ENCODE measurements at places on chromosomes 11 and 22. TPM values are rescaled to one million over a fixed set of nuclear protein-coding genes. Genes with fewer than 3 reads are reported as not detected.

ZPR1 gene
- 55.8 TPM for total RNA-seq

ANO5 gene
- total RNA-seq: 22.0 TPM

FGF19 gene
- not detected for total RNA-seq

BATF2 gene
- total RNA-seq: not detected

POU2AF3 gene
- total RNA-seq: 0.41 TPM

POLR2L gene
- total RNA-seq: 17.5 TPM

GPR137 gene
- total RNA-seq: 9.8 TPM

FXYD2 gene
- 0.82 TPM for total RNA-seq

OR52I2 gene
- not detected for total RNA-seq

LIPT2 gene
- total RNA-seq: 2.9 TPM

MAPK8IP2 gene
- 60.3 TPM for total RNA-seq

DNA sequence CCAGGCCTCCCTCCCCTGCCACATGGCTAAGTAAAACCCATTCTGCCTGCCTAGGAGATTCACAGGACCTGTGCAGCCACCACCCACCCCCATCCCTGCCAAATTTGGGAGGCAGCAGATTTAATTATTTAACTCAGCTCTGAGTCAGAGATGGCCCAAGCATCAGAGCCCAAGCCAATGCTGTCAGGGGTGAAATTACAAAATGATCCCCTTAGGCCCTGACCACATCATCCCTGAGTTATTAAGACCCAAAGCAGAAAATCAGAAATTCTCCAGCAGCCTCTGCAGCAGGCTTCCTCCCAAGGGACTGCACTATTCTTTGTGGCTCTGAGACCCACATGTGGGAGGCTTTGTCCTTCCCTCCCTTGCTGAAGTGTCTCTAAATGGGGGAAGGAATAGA lies 52.8 kb upstream of the RRAS2 start:
- no peak for DNase-seq

DNA sequence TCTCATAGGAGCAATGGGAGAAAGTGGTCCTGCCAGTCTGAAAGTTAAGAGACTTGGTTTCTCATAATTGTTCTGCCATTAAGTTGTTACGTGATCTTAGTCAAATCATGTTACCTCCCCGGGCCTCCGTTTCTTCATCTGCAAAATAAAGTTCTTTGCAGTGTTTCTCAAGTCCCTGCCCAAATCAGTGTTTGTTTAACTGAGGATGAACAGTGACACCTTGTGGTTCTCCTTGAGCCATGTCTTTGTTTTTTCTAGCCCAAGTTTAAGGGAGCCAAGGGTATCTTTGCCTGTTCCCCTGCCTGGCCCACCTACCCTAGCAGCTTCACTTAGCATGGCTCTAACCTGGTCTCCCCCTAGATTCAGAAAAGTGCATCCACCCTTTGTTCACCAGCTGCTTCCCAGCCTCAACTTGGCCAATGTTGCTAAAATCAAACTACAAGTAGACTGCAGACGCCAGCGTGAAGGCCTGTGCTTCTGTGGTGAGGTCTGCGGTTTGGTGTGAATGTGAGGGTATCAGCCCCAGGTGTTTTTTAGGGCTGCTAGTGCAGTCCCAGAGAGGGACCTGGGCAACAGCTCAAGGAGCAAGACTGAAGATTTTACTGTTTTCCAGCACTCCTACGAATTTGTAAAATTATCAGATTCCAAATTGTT lies 35.5 kb downstream of the FZD4 start:
- DNase-seq: peak; percentile 36

GRCh38 chr11:33953289-33953688 lies 61.4 kb upstream of the LMO2 start:
- DNase-seq: no peak

DNA sequence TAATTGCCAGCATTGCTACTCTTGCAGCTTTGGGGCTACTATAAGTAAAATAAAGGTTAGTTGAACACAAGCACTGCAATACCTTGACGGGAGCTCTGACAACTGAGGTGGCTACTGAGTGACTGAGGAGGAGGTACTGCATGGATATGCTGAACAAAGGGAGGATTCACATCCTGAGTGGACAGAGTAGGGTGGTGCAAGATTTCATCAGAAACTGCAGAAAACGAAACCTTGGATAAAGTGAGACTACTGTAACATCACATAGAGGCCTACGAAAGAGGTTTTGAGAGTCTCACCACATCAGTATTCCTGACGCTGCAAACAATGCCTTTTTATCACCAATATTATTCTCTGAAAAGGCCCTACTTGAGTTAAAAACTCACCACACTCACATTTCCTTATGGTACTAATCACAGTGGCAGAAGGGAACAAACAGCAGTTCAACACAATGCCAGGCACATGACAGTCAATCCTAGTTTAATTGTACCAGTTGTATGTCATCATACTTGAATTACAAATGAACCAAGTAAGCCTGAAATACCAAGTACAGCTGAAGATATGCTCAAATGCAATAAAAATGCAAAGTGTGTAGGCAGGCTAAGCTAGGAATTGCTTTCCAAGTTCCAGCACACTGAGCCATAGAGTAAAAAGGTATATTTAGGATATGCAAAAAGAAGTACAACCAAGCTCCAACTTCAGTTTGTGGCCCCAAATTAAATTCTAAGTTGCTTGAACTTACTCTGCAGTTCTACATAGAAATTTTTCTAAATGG lies 4.0 kb upstream of the GPR83 start:
- no peak for DNase-seq

DNA sequence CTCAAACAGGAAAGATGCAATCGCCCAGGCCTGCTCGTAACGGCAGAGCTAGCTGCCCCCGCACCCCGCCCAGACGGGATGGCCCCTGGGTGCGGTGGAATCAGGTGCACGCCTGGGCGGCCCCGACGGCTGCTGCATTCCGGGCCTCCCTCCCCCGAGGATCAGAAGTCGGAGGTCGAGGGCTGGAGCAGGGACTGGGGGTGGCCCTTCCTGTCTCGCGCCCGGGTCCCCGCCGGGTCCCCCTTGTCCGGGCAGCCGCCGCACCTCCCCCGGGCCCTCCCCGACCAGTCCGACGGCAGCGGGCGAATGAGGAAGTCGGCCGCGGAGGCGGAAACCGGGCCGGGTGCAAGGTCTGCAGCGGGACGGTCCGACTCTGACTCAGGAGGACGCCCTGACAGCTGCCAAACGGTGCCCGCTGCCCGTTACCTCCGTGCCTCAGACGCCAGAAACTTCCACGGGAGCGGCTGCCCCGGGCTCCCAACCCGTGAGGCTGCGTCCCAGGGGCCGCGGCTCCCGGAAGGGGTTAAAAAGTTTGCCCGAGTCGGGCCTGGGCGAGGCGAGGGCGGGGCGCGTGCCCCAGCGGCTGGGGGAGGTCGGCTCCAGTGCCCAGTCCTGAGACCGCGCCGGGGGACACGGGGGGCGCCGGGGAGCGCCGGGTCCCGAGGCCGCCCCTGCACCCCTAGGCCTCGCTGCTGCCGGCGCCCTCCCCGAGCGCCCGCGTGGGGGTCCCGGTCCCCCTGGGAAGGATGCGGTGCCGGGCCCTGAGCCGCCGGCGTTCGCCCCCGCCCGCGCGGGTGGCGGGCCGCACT lies 663 bp downstream of the MYH9 start:
- DNase-seq: no peak

GRCh38 chr11:69440876-69441275 lies 40.6 kb upstream of the LINC01488 start:
- DNase-seq: no peak

- DNase-seq: no peak
Observed at GRCh38 chr11:350723-351255, 18.5 kb upstream of the B4GALNT4 start.

DNA sequence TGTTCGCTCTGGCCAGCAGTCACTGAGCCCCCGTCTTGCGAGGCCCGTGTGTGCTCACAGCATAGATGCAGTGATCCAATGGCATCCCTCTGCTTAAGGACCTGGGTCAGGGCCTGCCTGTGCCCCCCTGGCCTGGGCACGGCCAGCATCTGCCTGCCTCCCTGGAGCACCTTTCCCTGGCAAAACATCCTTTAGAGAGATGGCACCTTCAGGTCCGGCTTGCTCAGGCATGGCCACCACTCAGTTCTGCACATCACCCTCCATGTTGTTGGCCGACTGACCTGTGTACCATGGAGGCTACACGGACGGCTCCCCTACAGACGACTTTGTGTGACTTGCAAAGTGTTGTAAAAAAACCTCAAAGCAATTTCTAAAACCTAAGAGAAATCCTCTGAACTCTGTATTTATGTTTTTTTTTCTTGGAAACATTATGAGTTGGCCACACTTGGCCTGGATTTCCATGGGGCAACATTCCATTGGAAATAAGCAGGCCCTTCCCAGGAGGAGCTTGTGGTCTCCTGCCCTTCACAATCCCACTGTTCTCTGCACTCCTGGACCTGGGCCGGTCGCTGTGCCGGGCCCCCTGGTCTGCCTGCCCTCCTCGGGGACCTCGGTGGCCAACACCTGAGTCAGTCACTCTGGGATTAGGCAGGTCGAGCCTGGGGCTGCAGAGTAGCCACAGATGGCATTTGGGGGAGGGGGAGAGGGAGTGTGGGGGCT lies 592.4 kb downstream of the TBC1D22A start:
- DNase-seq: no peak

DNA sequence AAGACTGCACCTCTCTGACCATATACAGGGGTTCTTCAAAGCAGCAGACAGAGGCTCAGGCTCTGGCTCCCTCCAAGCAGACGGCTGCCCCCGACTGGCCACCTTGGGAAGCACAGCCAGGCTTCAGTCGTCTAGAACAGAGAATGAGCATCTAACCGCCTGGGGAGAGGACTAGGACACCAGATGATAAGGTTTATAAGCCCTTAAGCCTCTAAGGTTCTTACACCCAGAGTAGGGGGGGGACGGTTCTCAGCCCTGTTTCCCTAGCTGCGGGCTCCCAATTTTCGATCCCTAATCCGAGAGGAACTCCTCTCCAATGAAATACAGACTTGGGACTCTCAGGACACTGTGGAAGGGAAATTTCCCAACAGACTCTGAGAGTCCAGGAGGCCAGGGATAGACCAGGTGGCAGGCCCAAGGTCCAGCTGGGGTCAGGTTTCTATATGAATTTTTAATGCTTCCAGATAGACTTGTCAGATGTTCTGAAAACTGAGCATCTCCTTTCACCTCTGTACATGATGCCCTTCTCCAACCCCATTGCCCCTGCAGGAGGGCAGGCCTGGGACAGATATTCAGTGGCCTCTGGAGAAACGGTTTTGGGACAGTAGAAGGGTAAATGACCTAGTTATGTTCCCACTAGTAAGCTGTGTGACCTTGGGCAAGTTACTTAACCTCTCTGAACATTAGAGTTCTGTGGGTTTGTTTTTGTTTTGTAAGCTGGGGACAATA lies 20.2 kb downstream of the RTN4RL2 start:
- peak; percentile 67 for DNase-seq

- DNase-seq: no peak
Observed at GRCh38 chr22:48204296-48204695, 1441.8 kb downstream of the TBC1D22A start.

- no peak for DNase-seq
Observed at GRCh38 chr11:32464078-32464477, 28.7 kb upstream of the WT1 start.

- peak; percentile 25 for DNase-seq
Observed at GRCh38 chr11:96054870-96055705, 131.2 kb upstream of the MTMR2 start.

DNA sequence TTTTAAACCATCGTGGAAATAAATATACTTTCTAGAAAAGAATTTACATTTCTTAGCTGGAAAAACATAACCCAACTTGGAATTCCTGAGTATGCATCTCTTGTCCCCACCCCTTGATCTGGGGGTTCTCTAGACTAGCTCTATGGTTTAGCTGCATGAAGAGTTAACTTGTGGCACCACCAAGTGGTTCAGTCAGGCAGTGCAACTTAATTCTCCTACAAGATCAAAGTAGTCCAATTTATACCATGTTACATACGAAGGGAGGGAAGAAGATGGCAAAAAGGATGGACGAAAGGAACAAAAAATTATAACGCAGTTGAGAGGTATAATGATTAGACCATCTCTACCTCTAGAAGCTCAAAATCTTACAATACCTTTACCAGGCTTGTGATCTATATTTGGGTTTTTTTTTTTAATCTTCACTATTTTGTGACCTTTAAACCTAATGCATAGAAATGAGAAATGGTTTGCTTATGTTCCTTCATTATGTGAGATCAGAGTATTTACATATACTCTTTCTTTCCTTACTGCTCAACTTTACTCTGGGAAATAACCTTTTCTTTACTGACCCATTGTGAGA lies 28.5 kb upstream of the ALKBH3 start:
- DNase-seq: no peak

DNA sequence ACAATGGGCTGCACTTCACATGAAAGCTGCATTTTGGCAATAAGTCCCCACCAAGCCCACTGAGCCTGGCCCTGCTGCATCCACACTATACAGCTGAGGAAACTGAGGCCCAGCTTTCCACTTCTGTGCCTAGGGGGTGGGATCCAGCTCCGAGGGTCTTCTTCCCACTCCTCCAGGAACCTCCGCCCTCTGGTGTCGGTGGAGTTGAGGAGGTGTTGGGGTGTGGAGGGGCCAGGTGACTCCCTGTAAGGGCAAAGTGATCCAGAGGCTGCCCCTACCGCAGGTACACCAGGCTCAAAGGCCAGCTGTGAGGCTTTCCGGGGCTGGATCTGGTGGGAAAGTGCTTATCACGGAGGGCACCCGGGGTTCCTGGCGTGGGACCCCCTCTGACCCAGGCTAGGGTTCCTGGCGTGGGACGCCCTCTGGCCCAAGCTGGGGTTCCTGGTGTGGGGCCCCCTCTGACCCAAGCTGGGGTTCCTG lies 125.0 kb downstream of the KCNQ1 start:
- no peak for DNase-seq

GRCh38 chr11:7520981-7521487 lies 7.2 kb downstream of the PPFIBP2 start:
- DNase-seq: no peak

GRCh38 chr11:380491-380890 lies 11.2 kb downstream of the B4GALNT4 start:
- DNase-seq: no peak

GRCh38 chr22:45548991-45549761 lies 46.5 kb downstream of the FBLN1 start:
- no peak for DNase-seq

DNA sequence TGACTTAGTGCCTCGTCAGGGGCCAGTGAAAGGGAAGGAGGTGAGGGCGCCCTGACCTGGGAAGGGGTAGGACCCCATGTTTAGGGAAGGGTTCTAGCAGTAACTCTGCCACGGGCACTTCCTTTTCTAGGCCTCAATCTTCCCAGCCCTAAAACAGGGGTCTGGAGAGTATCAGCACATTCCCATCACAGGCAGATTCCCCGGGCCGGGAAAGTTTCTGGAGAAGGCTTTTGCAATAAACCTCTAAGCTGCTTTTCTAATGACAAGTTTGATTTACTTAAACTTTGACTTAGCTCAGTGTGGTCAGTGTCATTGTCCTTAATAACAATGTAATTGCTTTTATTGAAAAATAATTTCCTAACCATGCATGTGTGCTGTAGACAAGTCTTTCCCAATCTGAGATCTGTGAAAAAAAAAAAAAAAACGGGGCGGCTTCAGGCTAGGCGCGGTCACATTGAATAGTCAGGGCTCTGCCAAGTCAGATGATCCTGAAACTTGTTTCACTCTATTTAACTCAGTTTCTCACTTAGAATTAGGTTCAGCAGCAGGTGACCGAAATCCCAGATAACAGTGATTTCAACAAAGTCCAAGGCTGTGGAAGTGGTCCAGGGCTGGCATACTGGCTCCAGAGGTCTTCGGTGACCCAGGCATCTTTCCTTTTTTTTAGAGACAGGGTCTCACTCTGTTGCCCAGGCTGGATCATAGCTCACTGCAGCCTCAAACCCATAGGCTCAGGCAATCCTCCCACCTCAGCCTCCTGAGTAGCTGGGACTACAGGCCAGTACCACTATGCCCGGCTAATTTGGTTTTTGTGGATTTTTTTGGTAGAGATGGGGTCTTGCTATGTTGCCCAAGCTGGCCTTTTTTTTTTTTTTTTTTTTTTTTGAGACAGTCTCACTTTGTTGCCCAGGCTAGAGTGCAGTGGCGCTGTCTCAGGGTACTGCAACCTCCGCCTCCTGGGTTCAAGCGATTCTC lies 19.5 kb upstream of the TAB1 start:
- no peak for DNase-seq

Measured in frontal cortex (tissue), 4 donors.